Endodermal cell (in vitro differentiated cells): ENCODE measurements at places on chromosomes 12 and 14. TPM values are rescaled to one million over a fixed set of nuclear protein-coding genes. Genes with fewer than 3 reads are reported as not detected.

Gene SAMD15
- 4.1 to 4.3 TPM (median 4.2 TPM) in 3 replicates for total RNA-seq

Gene IAPP
- 0.32 TPM in 1 of 2 replicates, not detected in the other for total RNA-seq

Gene TMEM106C
- 17.3 and 19.8 TPM in 2 replicates for total RNA-seq

Gene LRRK2
- total RNA-seq: 1.3 to 1.9 TPM (median 1.4 TPM) in 3 replicates

Gene APOF
- not detected in 2 replicates for total RNA-seq

Gene SSPN
- 1.3 to 2.6 TPM (median 2.3 TPM) in 3 replicates for total RNA-seq
